Naive thymus-derived CD4-positive, alpha-beta T cell (primary cell): ENCODE measurements at places on chromosomes 4 and X. TPM values are rescaled to one million over a fixed set of nuclear protein-coding genes. Genes with fewer than 3 reads are reported as not detected.

KCTD8 gene
- total RNA-seq, result not detected in 2 replicates

- no peak for DNase-seq
These were observed 75.6 kb upstream of the MSX1 start for GRCh38 chr4:4783847-4784246.

PABPC4L gene
- not detected in 2 replicates for total RNA-seq

- DNase-seq, result no peak
These were observed 97.7 kb upstream of the PDHA2 start for GRCh38 chr4:95742179-95742578.

DNA sequence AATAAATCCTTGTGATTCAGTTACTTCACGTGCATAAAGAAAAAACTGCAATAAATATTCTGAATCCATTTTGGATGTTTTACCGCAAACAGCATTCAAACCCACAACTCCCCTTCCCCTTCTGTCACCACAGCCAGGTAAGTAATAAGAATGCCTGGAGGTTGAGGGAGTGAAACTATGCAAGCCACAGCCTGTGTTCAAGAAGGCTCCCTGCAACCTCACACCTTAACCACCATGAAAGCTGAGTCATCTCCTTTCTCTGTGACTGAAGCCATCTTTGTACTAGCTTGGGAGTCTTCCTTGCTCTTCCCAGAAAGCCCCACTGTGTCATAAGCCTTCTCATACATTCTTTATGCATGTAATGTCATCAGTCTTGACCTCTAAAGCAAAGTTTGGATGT lies 297.0 kb upstream of the PUDP start:
- no peak for DNase-seq

DNA sequence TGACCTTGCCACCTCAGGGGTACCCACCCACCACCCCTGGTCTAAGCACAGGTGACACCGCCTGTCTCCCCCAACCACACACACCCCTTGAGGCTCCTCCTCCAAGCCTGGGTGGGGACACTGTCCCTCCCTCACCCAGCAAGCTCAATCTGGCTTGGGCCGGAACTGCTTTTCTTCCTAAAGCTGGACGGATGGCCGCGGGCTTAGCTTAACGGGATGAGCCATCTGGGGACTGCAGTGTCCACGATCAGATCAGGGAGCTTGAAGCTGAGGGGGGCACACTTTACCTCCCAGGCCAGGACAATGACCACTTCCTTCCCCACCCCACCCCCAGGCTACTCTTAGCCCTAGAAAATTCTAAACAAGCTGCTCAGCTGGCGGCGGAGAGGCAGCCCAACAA lies 1.0 kb upstream of the SLC6A8 start:
- DNase-seq, result no peak

DNA sequence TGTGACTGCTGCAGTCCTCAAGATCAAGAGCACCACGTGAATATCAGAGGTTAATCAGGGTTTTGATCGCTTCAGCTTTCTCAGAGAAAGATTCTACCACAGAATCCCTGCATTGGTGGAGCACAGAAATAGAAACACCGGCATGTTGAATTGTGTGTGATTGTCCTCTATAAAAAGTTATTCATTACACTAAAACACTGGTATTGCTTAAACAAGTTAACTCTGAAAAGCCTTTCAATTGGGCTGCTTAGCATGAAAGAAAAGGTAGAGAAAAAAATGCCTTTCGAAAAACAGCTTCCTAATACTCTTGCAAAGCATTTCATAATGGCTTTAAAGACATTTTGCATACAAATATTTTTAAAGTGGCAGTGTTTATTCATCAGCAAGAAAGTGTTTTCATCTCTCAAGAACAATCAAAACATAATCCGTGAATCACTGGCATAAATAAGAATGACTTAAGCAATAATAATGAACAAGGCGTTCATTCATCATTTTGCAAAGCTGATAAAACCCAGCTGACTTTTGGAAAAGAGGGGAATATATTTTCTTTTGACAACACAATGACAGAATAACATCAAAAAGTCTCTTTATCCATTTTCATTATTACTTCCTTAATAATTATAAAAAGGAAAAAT lies 61.1 kb downstream of the HELT start:
- no peak for DNase-seq

SLC9B1 gene
- 1.0 and 1.5 TPM in 2 replicates for total RNA-seq

DNA sequence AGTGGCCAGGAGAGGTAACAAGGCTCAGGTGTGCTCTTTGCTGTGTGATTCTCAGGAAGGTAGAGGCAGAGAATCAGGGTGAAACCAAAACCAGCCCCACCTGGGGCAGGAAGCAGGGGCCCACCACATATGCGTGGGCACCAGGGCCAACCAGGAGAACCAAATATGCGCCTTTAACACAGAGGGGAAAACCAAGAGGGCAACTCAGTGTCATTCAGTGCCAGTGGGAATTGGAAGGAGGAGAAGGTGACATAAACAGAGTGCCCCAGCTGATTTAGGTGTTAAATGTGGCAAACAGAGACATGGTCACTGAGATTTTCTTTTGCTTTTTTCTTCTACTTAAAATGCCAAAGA lies 106.8 kb upstream of the MAMLD1 start:
- DNase-seq, result no peak

DNA sequence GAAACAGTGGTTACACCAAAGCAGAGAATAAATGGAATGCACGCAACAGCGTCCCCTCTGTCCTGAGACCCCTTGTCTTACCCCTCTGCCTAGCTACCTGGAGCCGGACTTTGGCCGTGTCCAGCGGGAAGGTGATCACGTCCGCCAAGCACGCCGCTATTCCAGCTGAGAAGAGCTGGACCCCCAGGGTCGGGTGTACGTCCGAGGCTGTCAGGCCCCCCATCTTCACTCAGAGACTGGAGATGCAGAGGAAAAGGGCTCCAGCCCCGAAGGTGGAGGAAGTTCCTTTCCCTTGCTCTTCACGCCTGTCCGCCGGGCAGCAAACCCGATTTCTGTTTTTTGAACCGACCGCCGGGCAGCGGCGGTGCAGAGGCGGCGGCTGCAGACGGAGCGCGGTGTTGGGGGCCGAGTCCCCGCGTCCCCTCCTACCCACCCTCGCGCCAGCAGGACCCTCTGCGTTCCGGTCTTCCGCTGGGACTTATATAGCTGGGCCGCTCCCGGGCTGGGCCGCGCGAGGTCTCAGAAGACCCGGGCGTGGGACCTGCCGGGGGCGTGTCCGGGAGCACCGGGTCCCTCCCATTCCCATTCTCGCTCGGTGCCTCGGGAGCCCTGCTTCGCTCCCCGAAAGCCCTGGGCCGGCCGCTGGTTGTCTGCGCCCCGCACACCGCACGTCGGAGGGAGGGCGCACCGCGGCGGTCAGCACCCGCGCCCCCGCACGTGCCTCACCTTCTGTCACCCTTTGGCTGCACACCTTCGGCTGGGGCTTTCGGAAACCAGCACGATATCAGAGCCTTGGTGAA lies at the start of gene UCP1:
Gene UCP1 (minus strand): TSS at position 455 of the 800 bp plus-strand sequence. CDS start 232 bp downstream, at position 223.
- no peak for DNase-seq

CXXC4 gene
- total RNA-seq, result not detected in 2 replicates
